ENCODE measurements at places on chromosomes 7 and 10.

- DNase-seq = peak; percentile 86
Measured at GRCh38 chr7:77537136-77537777, at the start of gene PTPN12. TSS of gene PTPN12 (plus strand) at chr7:77537295. CDS start at chr7:77537547, 252 bp downstream.

DNA sequence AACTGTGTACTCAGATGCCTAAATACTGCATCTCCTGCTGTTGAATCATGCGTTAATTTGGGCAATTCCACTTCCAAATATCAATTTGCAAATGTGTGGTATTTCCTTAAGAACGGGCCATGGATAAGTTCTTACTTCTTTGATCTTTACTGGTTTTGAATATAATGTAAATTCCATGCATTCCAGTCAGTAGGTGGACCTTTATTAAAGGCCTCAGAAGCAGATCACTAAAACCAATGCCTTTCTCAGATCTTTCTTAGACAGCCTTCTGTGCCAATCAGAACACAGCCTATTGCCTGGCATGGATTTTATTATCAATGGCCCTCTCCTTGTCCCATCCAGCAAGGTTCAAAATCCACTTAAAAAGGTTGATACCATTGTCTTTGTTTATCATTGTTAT is 21.5 kb upstream of the POM121L12 start:
- DNase-seq = no peak

GRCh38 chr7:128409596-128410450 is at the start of gene IMPDH1:
TSS of gene IMPDH1 (minus strand) at chr7:128409982. CDS start at chr7:128409901, 81 bp downstream.
- DNase-seq = peak; percentile 38

- no peak for DNase-seq
Measured at GRCh38 chr7:18958627-18959026, 158.8 kb downstream of the TWIST1 start.

GRCh38 chr10:77264107-77264506 is 373.5 kb downstream of the KCNMA1 start:
- no peak for DNase-seq

DNA sequence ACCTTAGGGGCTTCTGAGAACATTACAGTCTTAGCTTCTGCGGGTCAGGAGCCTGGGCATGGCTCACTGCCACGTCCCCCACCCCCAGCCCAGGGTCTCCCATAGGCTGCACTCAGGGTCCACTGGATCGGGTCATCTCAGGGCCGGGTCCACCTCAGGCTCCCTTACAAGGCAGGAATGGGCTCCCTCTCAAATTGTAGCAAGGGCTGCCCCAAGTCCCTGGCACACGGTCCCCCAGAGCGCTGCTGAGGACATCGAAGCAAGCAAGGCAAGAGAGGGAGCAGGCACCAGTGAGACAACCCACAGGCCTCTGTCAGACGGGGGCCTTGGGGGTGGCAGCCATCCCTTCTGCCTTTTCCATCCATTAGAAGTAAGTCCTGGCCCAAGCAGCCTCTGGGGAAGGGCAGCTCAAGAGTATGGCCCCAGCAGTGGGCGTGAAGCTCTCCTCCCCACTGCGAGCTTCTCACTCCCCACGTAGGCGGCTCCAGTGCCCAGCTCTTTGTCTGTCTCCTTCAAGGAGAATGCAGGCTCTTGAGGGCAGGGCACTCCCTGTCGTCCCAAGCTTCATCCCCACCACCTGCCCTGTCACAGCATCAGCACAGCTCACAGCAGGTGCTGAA is 18.0 kb upstream of the RET start:
- no peak for DNase-seq

- DNase-seq = no peak
Measured at GRCh38 chr10:2067015-2067414, 329.7 kb upstream of the ADARB2 start.

- no peak for DNase-seq
Measured at GRCh38 chr7:132757783-132758182, 181.5 kb upstream of the PLXNA4 start.

DNA sequence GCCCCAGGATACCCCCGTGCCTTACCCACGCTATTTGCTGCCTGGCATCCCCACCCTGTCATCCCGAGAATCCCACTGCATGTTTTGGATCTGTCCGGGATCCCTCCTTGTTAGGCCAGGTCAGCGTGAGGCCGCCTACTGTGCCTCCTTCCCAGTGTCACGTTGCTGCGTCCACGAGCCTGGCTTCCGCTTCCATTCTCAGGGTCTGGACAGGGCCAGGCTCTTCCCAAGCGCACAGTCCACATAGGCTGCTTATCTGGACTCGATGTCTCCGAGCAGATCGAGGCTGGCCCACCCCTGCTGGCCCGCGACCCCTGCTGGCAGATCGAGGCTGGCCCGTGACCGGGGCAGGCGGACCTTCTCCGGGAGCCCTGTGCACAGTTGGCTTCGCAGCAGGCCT is 27.1 kb downstream of the FOXK1 start:
- DNase-seq = no peak

GRCh38 chr10:55746002-55746401 is 615.1 kb downstream of the ZWINT start:
- DNase-seq = no peak
